ENCODE measurements at places on chromosomes 13 and 19.

GRCh38 chr13:56015919-56016318 lies 1124.8 kb upstream of the PRR20A start:
- no peak for DNase-seq

DNA sequence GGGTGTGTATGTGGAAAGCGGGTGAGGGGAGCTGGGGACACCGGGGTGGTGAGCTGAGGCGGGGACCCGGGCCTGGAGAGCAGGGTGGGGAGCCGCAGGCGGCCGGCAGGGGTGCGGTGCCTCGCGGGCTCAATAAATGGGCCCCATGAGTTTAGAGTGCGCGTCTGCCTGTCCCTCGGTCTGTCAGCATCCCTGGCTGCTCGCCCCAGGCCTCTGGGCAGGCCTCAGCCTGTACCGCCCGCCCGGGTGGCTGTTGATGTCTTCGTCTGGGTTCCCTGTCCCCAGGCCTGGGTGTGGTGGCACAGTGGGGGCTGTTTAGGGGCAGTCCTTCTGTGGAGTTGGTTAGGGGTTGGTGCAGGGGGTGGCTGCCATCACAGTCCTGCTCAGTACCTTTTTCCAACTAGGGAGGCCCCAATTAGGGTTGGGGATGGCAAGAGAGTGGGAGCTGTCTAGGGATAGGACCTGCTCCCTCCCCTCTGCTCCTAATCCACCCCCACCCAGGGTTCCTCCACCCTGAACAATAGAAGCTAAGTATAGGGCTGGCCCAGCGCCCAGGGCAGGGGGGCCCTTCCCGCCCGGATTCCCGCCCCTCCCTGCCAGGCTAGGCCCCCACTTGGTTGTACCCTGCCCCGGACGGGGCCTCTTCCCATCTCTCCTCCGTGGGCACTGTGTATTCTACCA lies 12.2 kb downstream of the CIC start:
- peak; percentile 21 for DNase-seq

GRCh38 chr13:91520952-91521351 lies 122.5 kb downstream of the GPC5 start:
- DNase-seq: no peak

DNA sequence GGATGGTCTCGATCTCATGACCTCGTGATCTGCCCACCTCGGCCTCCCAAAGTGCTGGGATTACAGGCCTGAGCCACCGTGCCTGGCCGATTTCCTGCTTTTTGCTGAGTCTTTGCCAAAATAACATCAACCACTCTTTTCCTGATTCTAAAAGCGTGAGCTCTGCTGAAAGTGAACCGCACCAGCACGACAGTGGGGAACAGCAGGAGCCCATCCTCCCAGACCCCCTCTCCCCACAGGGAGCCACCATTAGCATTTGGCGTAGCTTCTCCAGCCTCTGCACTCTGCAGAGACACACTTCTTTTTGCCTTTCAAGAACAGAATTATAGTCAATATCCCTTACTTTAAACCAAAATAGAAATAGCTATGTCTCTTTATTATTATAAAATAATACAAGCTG lies 41.3 kb downstream of the MYH14 start:
- DNase-seq: no peak

DNA sequence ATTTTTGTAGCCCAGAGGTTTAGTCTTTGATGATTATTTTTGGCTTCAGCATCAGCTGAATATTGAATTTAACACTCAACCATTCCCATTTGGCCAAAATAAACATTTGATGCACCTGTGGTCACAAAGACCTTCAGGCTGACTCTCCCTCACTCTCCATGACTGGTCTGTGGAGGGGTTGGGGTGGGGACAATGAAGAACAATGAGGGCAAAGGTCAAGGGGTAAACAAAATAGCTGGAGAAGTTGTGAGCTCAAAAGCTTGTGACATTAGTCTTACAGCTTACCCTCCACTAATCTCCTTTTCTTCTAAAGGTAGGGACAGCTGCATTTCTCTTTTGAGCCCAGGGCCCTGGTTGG lies 86.9 kb downstream of the SLC15A1 start:
- DNase-seq: no peak
